Cerebellum (tissue), 4 donors: ENCODE measurements at places on chromosomes 6 and 20. TPM values are rescaled to one million over a fixed set of nuclear protein-coding genes. Genes with fewer than 3 reads are reported as not detected.

PGC gene
- 0.36 TPM for total RNA-seq

- no peak for DNase-seq
These were observed 116.5 kb upstream of the F13A1 start for GRCh38 chr6:6436946-6437345.

DNA sequence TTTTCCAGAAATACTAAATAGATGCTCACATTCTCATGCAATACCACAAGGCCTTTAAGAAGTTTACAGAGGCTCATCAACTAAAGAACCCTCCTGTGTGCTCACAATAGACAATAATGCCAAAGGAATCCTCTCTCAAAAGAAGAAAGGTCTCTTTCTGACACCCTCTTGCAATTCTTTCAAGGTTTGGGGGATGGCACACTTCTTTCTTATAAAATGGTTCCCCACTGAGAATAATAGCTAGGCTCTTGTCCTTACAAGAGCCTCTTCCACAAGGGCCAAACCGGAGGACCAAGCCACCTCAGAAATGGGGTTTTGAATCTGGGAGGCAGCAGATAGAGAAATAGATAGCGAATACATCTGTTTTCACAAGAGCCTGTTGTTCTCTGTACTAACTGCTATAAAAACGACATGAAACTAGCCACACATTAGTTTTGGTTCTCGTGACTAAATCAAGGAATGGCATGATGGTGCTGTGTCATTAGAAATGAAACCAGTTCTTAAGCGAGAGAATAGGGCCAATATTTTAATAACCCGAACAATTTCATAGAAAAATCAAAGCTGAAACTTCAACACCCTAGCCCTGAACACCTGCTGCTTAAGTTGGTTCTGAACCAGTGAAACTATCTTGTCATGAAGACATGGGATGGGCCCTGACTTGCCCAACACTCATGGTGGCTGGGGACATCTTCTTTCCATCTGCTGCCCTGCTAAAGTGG lies 81.1 kb downstream of the PRDM1 start:
- DNase-seq, result no peak

GRCh38 chr6:5617179-5617578 lies 355.9 kb downstream of the FARS2 start:
- no peak for DNase-seq

GRCh38 chr6:20691185-20691584 lies 156.9 kb downstream of the CDKAL1 start:
- DNase-seq, result no peak
